ENCODE measurements at places on chromosomes 12 and 14.
A peak's percentile ranks its signal among the peaks of the same experiment; 100 is the strongest.

- peak; percentile 42 for DNase-seq
These were observed 1.9 kb downstream of the IFNG-AS1 start for GRCh38 chr12:67991158-67991557.

- no peak for DNase-seq
These were observed 228.0 kb downstream of the MON2 start for GRCh38 chr12:62694632-62695031.

- no peak for DNase-seq
These were observed 141.1 kb downstream of the SLC15A5 start for GRCh38 chr12:16136219-16136988.

- no peak for DNase-seq
These were observed 29.4 kb downstream of the PTPRR start for GRCh38 chr12:70890895-70891832.

DNA sequence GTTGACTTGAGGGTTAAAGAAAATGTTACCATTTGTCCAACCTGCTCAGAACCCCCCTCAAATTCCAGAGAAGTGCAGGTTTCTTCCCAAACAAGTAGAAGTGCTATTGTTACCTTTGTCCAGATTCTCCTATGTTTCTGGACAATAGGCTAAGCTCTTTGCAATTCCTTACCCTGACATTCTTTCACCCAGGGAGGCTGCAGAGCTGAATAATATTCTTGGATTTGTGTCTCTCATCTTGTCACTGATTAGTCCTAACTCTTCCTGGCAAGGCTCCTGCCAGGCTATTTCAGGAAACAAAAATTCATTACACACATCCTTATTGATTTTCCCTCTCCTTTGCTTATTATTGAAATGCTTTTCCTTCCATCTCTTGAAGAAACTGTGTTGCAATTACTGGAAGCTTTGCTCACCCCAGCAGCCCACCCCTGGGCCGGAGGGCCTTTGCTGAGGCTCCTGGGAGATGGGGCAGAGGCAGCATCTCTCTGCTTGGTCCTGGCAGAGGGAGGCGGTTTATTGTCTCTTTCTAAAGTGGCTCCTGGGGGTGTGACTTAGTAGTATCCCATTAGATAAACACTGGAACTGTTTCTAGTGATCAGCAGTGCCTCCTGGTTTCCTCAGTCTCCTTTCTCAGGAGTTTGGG lies 207.5 kb upstream of the PELI2 start:
- no peak for DNase-seq

GRCh38 chr14:50186107-50186506 lies 45.3 kb downstream of the SOS2 start:
- DNase-seq: no peak

DNA sequence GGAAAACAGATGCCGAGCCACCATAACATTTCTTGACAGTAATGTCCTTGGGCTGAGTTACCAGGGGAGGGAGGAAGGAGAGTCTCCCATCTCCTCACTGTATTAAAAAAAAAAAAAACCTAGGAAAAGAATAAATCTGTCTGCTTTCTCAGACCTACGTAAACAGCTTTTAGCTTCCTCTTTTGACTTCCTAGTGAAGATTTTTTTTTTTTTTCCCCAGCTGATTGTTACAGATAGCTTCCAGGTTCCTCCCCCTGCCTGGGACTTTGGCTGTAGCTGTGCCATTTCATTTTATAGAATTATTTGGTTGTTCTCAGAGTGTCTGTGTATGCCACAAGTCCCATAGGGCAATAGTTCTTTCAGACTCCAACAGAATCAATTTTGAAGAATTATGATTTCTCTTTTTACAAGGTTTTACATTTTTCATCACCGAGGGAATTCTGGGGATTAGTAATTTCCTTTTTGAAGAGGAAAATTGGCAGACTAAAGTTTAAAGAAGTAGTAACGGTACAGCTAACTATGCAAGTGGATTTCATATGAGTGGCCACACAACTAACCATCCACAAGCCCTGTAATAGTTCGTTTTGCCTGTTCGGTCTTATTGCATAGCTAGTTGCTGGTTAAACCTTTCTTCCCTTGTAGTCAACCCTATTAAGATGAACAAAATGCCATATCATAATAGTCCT lies 23.1 kb upstream of the GNS start:
- no peak for DNase-seq

- peak; percentile 22 for DNase-seq
These were observed 1.3 kb downstream of the RNASE6 start for GRCh38 chr14:20782280-20782890.

DNA sequence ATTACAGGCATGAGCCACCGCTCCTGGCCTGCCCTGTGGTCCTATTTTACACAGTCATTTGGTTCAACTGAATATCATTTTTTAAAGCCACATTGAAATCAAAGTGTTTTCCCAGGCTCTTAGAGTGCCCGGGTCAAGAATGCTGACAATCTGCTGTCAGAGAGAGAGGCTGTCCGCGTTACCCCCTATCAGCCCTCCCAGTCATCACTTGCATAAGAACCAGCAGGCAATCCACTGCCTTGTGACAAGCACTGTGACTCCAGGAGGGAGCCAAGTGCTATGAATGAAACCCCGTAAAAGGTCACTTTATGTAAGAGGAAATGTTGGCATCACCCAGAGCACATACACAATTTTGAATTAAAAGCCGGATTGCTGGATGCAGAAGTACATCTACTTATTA lies 13.5 kb downstream of the PHLDA1 start:
- DNase-seq: no peak

- no peak for DNase-seq
These were observed 33.2 kb upstream of the PPP1R13B start for GRCh38 chr14:103880348-103881267.
